ENCODE measurements at places on chromosomes 5 and 9.

GRCh38 chr5:135886136-135886535 lies 9.5 kb downstream of the IL9 start:
- DNase-seq, result no peak

- no peak for DNase-seq
Observed at GRCh38 chr9:37575511-37575914, 667 bp downstream of the FBXO10 start.

- DNase-seq, result no peak
Observed at GRCh38 chr9:107332883-107333282, 49.8 kb downstream of the RAD23B start.

GRCh38 chr5:149046196-149046829 lies 16.5 kb downstream of the SH3TC2 start:
- no peak for DNase-seq

- DNase-seq, result peak; percentile 57
Observed at GRCh38 chr5:134114886-134115805, 665 bp downstream of the TCF7 start.

DNA sequence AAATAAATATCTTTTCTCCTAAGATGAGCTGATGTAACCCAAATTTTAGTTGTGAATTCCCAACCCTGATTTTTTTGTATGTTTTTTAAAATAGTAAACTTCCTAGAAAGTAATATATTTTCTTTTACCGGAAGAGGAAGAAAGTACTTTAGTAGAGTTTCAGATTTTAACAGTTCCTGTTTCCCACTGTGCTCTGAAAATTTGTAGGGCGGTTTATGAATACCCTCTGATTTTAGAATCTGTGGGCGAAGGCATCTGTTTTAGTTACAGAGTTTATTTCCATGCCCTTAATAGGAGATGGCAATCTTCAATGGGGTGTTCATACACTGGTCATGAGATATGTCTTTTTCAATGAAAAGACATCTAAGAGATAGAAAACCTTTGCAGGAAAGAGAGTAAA lies 3.7 kb upstream of the HOMER1 start:
- DNase-seq, result no peak

All from stimulated activated CD4-positive, alpha-beta T cell treated with anti-CD3 and anti-CD28 coated beads, Interleukin-12 subunit alpha, Interleukin-12 subunit beta, amount 100 ng/mL, for 48 hours (primary cell).